ENCODE measurements at places on chromosomes 7 and 10.
A peak's percentile ranks its signal among the peaks of the same experiment; 100 is the strongest.

DNA sequence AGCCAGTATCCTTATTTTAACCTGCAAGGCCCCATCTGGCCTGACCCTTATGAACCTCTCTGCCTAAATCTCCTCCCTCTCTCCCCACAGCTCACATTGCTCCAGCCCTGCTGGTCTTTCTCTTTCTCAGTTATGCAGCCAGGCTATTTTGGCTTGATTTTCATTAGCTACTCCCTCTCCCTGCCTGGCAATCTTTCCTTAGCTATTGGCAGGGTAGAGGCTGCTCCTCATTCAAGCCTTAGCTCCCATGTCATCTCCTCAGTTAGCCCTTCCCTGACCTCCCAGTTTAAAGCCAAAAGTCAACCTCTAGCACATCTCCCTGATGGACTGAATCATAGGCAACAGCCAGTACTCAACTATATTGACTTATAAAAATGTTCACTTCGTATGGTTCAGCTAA is 214.4 kb upstream of the CELF2 start:
- peak; percentile 79 for DNase-seq

DNA sequence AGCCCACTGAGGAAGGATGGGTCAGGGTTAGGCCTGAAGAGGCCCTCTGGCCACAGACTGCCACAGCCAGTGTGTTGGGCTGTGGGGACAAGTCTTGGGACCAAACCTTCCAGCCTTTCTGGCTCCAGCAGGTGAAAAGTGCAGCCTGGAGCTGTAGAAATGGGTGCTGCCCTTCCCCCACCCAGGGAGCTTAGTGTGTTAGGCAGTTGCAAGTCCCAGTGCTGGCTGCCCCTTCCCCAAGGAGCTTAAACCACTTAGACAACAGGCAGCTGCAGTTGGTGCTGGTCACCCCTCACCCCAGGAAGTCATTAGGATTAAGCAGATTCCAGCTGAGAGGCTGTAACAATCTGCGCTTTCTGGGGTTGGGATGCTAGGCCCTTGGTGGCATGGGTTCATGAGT is 563.3 kb downstream of the NRG3 start:
- no peak for DNase-seq

DNA sequence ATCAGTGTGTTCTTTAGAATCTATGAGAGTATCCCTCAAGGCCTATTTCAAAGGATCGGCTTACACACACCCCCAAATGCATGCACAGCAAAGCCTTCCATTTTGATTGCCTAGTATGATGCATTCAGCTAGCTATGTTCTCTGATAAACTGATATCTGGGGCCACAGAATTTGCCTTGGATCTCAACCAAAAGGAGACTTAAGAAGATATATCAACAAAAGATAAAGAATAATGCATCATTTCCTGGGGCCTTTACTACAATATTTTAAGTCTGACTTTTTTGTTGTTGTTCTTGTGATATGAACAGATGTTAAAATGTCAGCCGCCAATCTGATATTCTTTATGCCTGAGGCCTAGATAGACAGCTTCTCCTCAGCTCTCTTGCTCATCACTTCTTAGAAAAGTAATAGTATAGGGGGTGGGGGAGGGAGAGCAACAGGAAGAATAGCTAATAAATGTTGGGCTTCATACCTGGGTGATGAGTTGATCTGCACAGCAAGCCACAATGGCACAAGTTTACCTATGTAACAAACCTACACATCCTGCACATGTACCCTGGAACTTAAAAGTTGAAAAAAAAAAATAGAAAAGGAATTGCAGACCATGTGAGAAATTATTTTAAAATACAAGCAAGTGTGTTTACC is 792.9 kb upstream of the GHITM start:
- DNase-seq: no peak

DNA sequence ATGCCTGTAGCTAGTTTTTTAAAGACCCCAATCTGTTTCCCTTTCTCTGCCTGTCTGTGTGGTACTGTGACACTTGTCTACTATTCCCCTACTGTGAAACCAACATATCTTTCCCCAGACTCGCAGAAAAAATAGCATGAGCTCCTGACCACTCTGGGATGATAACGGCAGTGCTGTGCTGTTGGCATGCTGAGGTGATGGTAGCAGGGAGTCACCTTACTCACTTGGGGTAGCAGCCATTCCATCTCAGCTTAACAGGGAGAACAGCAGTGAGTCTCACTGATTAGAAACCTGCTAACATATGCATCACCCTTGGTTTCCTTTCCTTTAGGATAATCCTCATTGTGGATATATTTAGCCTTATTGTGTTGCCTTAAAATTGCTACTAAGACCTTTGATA is 469.6 kb upstream of the FZD8 start:
- no peak for DNase-seq

DNA sequence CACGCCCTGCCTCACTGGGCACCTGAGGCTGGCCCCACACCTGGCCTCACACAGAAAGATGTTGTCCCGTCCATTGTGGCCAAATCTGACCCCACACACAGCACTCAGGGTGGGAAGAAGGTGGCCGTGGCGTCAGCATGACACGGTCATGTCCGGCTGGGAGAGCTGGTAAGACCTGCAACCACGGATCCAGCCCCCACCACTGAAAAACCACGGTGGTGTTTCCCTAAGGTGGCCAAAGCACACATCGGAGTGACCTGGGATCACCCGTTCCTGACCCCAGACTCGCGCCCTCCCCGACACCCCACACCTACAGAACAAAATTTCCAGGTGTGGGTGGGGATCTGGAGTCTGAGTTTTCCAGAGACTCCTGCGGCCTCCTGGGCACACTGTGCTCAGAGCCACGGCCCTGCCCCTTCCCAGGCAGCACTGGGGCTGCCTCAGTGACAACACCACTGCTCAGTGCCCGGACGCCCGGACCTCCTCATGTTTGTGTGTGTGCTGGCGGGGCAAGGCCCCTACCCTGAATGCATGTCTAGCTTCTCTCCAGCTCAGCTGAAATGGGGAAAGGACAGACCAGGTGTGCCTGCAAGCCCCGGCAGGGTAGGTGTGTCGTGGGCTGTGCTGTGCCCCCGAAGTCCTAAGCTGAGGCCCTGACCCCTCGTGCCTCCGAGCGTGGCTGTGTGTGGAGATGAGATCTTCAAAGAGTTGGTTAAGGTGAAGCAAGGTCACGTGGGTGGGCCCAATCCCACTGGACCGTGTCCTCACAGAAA is 36.1 kb downstream of the STK32C start:
- no peak for DNase-seq

All from femur (tissue), 1 donor.